Activated CD4-positive, alpha-beta T cell treated with anti-CD3 and anti-CD28 coated beads, Interleukin-2, amount 50 U/mL, for 24 hours (primary cell): ENCODE measurements at places on chromosomes 2 and 18.

DNA sequence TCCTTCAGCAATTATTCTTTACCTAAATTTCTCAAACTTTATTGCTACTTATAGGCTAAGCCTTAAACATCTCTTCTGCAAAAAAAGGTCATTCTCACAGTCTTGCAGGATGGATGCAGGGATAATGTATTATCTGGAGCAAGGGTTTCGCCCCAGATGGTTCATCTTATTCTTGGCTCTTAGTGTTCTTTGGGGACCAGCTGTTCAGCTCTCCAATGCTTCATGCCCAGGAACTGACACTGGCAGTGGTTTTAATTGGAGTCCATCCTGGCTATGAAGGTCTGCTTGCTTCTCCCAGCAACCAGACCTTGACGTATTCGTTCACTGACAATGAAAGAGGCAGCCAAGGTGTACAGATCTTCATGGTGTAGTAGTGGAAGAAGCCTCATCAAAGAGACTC is 331.9 kb downstream of the SLC8A1 start:
- DNase-seq: no peak

DNA sequence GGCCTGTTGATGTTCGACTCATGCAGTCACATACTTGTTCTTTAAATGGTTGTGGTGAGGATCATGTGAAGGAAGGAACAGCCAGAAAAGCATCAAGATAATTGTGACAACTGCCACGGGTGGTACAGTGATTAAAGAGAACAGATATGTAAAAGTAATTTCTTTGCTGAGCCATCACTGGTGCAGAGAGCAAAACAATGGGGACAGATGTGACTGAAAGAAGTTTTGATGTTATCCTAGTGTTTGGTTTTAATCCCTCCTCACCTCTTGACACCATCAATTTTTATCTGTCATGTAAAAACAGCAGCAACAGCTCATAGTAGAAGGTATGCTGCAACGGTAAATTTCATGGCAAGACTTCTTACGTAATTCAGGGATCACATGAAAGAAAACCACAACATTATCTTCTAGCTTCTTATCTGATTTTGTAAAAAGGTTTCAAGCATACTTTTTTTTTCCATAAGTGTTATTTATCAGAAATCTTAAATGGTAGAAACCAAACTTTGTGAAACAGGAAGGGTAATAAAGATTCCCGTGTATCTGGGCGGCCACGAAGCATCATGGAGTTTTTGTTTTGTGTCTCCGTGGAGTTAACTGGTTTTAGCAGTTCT is 65.2 kb downstream of the PLCL1 start:
- DNase-seq: peak; percentile 7

- no peak for DNase-seq
Measured at GRCh38 chr2:43452318-43452731, 143.5 kb downstream of the THADA start.

DNA sequence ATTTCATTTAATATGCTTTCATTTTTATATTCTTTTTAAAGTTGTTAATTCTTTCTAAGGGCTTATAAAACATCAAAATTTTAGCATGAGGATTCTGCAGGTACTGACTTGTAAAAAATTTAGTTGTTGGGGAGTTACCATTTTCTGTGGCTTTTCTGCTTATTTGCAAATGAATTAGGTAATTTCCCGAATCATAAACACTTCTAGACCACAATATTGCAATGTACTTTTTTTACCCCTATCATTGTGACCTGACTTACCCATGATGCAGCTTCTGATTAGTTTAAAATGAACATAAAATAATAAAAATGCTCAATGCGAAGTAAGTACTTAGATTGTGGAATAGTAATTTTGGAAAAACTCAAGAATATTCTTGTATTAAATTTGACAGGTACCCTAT is 11.4 kb downstream of the ARL6IP6 start:
- DNase-seq: no peak

DNA sequence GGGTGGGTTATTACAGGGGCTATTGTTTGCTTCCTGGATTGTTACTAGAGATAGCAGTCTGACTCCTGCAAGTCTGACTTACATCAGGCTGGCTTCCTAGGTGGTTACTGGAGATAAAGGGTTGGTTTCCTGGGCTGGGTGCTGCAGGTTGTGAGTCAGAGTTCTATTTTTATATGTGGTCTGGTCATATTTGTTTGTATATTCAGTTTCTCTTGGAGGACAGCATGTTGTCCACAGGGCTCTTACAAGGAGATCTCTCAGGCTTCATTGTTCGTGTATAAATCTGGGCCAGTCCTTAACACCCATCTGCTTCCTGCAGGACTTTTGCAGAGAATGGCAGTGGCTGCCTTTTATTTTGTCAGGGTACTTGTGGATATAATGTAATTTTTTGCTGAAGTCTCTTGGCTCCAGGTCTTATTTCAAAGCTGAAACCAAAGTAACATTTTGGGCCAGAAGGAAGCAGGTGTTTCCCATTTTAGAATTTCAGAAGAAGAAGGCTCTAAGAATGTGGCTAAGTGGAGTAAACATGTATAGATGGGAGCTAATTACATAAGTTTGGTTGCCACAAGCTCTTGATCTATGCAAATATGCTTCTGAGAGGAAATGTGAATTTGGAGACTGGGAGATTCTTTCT is 65.9 kb upstream of the SLC16A14 start:
- DNase-seq: no peak
